ENCODE measurements at places on chromosomes 7 and 10. TPM values are rescaled to one million over a fixed set of nuclear protein-coding genes. Genes with fewer than 3 reads are reported as not detected.

The CALHM1 gene
- not detected for total RNA-seq

The AOAH gene
- total RNA-seq: 13.3 TPM

The GHRHR gene
- total RNA-seq: not detected

The TAS2R3 gene
- total RNA-seq: 2.2 TPM

DNA sequence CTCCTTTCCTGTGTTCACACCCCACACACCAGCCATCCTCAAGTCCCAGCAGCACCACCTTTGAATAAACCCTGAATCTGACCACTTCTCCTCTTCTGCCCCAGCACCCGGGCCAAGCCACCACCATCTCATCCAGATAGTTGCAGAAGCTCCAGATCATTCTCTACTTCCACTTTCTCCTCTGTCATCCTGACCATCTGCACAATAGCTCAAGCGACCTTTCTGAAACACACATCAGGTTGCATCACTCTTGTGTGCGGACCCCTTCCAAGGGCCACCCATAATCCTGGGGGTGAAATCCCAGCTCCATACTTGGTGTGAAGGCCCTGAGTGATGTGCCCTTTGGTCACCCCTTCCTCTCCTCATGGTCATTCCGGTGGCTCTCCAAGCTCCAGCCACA lies 187.4 kb upstream of the GALNT17 start:
- no peaks in the 10 kb centered on the region for H3K4me1 ChIP-seq
- H3K27ac ChIP-seq: no peak overlapping the region
- DNase-seq: no peak
- H3K36me3 ChIP-seq: no peaks in the 10 kb centered on the region
- H3K4me3 ChIP-seq: no peak overlapping the region

GRCh38 chr7:74479961-74480829 lies 26.5 kb downstream of the GTF2IRD1 start:
- H3K4me1 ChIP-seq: peaks cover 25% of the 10 kb centered on the region
- H3K4me3 ChIP-seq: peak overlapping the region; percentile 66
- no peaks in the 10 kb centered on the region for H3K36me3 ChIP-seq
- H3K27ac ChIP-seq: peak overlapping the region; percentile 95

DNA sequence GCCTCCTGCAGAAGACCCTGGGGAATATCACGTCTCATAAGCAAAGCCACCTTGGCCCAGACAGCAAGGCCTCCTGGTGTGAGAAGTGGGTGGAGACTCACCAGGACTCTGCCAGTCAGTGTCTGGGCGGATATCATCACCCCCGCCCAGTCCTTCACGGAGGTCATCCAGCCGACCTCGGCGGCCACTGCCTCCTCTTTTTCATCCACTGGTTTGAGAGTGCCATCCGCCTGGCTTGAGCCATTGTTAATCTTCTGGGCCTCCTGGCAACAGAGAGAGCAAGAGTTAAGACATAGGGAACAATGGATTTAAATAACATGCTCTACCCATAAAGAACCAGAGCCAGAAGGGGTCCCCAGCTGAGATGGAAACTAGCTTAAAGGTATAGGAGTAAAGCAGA lies 233.8 kb downstream of the KCNMA1 start:
- H3K4me3 ChIP-seq: no peak overlapping the region
- no peak for DNase-seq
- peaks cover 10% of the 10 kb centered on the region for H3K4me1 ChIP-seq
- H3K27me3 ChIP-seq: no peaks in the 10 kb centered on the region

DNA sequence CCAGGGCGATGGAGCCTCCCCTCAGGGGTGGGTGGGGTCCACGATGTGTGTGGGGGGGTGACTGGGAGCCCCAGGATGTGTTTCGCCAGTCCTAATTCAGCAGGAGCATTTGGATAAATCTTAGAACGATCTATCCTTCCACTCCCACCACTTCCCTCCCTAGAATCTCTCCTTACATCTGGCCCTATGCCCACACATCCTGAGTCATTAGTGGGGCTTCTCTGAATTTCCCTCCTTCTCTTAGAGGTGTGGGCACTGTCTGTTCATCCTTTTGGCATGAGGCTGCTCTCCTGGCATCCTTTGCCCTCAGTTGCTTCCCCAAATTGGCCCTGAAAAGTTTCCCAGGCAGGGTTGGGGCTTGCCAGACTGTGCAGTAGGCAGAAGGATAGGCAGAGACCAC lies 1.6 kb downstream of the GHRHR start:
- DNase-seq: no peak
- no peaks in the 10 kb centered on the region for H3K36me3 ChIP-seq
- H3K27me3 ChIP-seq: no peaks in the 10 kb centered on the region

DNA sequence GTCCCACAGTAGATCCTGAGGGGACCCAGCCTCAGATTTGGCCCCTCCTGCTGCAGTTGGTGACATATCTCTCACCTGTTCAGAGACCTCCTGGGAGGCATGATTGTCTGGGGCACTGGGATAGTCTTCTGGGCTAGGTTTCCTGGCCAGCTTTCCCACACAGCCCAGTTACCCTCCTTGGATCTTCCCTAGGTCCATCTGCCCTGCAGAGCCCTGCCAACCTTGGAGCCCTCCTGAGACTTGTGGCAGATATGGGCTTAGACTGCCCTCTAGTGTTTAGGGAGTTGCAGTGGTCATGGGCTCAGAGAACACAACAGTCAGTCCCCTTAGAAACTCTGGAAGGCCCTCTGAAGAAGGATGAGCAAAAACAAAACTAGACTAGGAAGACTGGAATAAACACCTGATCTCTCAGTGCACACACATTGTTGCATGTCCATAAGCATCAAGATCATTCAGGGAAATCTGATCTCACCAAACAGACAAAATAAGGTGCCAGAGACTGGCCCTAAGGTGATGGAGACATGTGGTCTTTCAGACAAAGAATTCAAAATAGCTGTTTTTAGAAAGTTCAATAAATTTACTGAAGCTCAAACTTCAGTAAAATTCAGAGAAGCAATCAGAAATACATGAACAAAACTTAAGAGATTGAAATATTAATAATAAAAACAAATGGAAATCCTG lies 324.6 kb downstream of the ATRNL1 start:
- H3K4me3 ChIP-seq: no peak overlapping the region
- DNase-seq: no peak
- H3K27me3 ChIP-seq: no peaks in the 10 kb centered on the region
- H3K36me3 ChIP-seq: no peaks in the 10 kb centered on the region
- H3K4me1 ChIP-seq: no peaks in the 10 kb centered on the region

DNA sequence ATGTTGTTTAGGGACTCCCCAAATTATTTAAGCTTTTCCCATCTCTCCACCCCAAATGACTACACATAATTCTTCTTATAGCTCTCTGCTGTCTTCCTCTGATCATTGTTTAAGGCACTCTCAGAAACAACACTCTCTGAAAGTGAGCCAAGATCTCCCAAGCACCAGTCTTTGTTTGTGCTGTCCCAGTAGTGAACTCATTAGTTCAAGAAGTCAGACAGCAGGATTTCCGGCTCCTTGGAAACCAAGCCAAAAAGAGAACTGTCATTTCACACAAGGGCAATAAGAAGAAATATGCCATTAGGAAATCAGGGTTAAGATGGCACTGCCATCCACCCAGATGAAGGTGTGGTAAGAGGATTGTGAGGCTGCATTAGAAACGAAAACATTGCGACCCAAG lies 83.1 kb downstream of the FZD1 start:
- no peaks in the 10 kb centered on the region for H3K36me3 ChIP-seq
- no peak overlapping the region for H3K27ac ChIP-seq
- H3K4me3 ChIP-seq: no peak overlapping the region

DNA sequence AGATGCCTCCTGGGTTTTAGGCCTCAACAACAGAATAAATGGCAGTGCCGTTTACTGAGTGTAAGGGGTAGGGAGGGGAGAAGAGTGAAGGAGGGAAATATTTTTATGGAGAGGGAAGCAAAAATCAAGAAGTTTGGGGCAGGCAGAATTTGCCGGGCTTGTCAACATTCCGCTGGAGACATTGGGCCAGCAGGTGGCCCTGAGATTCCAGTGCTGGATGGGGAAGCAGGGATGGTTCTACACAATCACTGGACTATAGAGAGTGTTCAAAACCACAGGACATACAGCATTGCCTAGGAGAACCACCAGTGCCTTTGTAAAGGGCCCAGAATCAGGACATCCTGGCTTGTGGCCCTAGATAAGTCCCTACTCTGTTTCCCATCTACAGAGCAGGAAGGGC lies 598.6 kb upstream of the MGMT start:
- H3K4me3 ChIP-seq: no peak overlapping the region
- no peak for DNase-seq
- H3K36me3 ChIP-seq: no peaks in the 10 kb centered on the region
- no peaks in the 10 kb centered on the region for H3K27me3 ChIP-seq
- no peak overlapping the region for H3K27ac ChIP-seq
- no peaks in the 10 kb centered on the region for H3K4me1 ChIP-seq

DNA sequence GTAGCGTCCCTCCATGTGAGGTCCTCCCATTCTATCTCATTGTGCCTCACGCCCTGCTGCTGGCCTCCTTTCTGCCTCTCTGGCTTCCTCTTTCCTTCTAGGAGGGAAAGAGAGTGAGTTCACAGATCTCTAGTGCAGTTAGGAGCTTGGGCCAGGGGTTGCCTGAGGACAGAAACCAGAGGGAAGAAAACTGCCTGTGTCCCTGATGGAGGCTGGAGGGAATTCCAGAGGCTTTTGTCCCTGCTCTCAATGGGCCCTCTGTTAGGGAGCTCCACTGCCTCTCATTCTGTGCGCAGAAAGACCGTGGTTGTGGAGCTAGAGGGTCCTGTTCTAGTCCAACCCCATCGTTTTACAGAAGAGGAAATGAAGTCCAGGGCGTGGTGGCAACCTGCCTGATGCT lies 4.6 kb downstream of the MARVELD1 start:
- peaks cover 21% of the 10 kb centered on the region for H3K4me1 ChIP-seq
- H3K36me3 ChIP-seq: no peaks in the 10 kb centered on the region
- H3K27me3 ChIP-seq: no peaks in the 10 kb centered on the region
- peak overlapping the region; percentile 92 for H3K27ac ChIP-seq
- no peak overlapping the region for H3K4me3 ChIP-seq
- DNase-seq: no peak

DNA sequence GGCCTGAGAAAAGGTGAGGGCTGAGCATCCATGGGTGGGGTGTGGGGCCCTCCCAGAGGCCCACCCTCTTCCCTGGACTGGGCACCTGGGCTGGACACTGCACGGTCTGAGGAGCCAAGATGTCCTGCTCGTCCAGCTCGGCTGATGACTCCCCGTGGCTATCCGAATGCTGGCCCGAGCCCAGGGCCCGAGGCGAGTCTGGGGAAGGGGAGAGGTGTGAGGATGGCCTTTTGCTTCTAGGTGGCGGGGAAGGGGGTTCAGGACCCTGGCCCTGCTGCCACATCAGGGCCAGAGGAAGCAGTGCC lies 7.1 kb downstream of the NACAD start:
- no peaks in the 10 kb centered on the region for H3K27me3 ChIP-seq
- H3K36me3 ChIP-seq: no peaks in the 10 kb centered on the region
- no peaks in the 10 kb centered on the region for H3K4me1 ChIP-seq
- no peak for DNase-seq

DNA sequence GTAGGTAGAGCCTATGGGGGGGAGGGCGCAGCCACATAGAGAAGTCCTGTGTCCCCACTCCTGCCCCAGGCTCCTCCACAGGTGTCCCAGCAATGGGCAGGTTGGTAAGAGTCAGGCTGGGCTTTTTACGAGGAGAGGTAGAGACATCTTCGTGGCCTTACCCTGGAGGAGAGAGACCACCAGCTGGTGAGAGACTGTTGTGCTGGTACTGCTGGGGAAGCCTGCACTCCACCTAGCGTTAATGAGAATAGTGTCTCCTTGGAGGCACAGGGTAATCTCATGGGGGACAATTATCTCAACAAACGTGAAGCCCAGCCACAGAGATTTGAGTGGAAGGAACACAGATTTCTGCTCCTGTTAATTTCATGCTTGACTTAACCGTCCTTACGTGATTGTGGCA lies 29.5 kb upstream of the RASGEF1A start:
- DNase-seq: no peak
- H3K27me3 ChIP-seq: no peaks in the 10 kb centered on the region
- H3K36me3 ChIP-seq: no peaks in the 10 kb centered on the region
- H3K27ac ChIP-seq: no peak overlapping the region
- no peaks in the 10 kb centered on the region for H3K4me1 ChIP-seq

DNA sequence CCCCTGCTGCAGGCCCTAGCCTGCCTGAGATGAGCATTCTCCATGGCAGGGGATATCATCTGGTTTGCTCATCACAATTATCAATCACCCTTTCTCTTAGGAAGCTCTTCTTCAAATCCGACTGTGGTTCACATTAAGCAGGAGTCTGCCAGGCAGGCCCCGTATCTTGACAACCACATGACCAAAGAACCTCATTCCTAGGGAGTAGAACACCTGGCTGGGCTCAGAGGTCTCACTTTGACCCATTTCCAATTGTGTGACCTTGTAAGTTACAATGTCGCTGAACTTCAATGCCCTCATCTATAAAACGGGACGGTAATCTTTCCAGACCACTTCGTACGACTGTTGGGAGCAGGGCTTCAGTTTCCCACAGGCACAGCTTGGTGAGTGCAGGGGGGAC lies 156.4 kb upstream of the PCBD1 start:
- no peaks in the 10 kb centered on the region for H3K36me3 ChIP-seq

GRCh38 chr7:15168489-15168888 lies 265.9 kb upstream of the DGKB start:
- no peaks in the 10 kb centered on the region for H3K4me1 ChIP-seq
- peaks cover 4% of the 10 kb centered on the region for H3K36me3 ChIP-seq
- H3K27me3 ChIP-seq: no peaks in the 10 kb centered on the region
- DNase-seq: no peak
- H3K4me3 ChIP-seq: no peak overlapping the region

Measured in breast epithelium (tissue), 4 donors.